ENCODE measurements at places on chromosomes 5 and 9. TPM values are rescaled to one million over a fixed set of nuclear protein-coding genes. Genes with fewer than 3 reads are reported as not detected.

LHX2 gene
- not detected for total RNA-seq

DNA sequence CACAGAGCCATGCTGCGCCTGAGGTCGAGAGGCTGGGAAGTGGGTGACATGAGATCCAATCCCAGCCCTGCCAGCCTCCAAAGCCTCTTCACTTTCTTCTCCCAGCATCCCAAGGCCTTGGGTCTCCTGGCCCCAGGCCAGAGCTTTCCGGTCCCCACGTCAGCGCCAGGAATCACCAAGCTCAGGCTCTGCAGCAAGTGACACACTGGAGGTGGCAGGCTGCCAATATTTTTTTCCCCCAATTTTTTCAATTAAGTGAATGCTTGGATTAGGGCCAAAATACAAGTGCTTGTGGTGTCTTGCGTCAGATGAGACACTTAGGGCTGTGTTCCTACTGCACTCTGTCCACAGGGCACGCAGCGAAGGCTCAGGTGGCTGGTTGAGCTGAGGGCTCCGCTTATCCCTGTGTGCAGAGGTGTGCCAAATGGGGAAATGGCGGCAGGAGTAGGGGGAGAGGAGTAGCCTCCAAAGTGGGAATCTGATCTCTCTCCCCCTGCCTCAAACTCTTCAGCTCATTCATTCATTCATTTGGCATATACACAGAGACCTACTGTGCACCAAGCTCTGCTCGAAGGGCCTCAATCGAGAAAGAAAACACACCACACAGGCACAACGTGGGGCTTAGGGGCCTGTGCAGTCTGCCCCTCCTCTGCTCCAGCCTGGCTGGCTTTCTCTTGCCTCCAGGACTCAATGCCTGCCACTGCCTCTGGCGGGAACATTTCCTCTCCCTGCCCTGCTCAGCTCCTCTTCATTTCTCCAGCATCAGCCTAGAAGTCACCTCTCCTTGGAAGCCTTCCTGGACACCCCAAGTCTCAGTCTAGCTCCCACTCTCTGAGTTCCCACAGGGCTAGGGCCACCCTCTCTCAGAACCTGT, 16.6 kb downstream of the SH3PXD2B start:
- H3K27ac ChIP-seq: peak overlapping the region; percentile 40
- DNase-seq: peak; percentile 95
- H3K4me3 ChIP-seq: no peak overlapping the region

CTXN3 gene
- not detected for total RNA-seq

GRCh38 chr9:132631685-132632084, 38.1 kb downstream of the DDX31 start:
- no peak for DNase-seq
- no peaks in the 10 kb centered on the region for H3K4me1 ChIP-seq
- no peak overlapping the region for H3K27ac ChIP-seq
- no peak overlapping the region for H3K4me3 ChIP-seq
- no peaks in the 10 kb centered on the region for H3K27me3 ChIP-seq

DNA sequence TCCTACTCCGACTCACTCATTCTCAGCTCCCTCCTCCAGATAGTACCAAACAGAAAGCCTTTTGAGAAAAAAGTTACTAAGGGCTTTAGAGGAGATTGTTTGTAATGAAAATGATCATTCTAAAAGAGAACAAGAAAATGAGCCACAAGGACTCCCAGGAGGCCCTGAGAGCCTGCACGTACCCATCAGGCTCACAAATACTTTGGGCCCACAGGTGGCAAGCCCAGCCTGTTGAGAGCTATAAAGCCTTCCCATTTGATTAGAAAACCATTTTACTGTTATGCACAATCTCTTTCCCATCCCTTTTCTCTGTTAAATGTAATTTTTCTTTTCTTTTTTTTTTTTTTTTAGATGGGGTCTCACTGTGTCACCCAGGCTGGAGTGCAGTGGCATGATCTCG, 136.1 kb downstream of the LHFPL2 start:
- DNase-seq: no peak
- peaks cover 4% of the 10 kb centered on the region for H3K36me3 ChIP-seq
- peaks cover 10% of the 10 kb centered on the region for H3K4me1 ChIP-seq
- H3K27ac ChIP-seq: no peak overlapping the region
- no peaks in the 10 kb centered on the region for H3K27me3 ChIP-seq
- H3K4me3 ChIP-seq: no peak overlapping the region

C5orf58 gene
- total RNA-seq: not detected

MAP1B gene
- 263 TPM for total RNA-seq

CCL27 gene
- total RNA-seq: not detected

- H3K27ac ChIP-seq: no peak overlapping the region
- no peaks in the 10 kb centered on the region for H3K36me3 ChIP-seq
- no peak for DNase-seq
- no peak overlapping the region for H3K4me3 ChIP-seq
These were observed 198.0 kb upstream of the MVB12B start for GRCh38 chr9:126128494-126129142.

PARP8 gene
- total RNA-seq: 0.18 TPM

- peak; percentile 21 for DNase-seq
- H3K4me1 ChIP-seq: peaks cover 27% of the 10 kb centered on the region
- H3K27me3 ChIP-seq: no peaks in the 10 kb centered on the region
- H3K4me3 ChIP-seq: no peak overlapping the region
These were observed 366.4 kb upstream of the RIOK2 start for GRCh38 chr5:97549496-97549895.

KCNN2 gene
- 1.3 TPM for total RNA-seq

DNA sequence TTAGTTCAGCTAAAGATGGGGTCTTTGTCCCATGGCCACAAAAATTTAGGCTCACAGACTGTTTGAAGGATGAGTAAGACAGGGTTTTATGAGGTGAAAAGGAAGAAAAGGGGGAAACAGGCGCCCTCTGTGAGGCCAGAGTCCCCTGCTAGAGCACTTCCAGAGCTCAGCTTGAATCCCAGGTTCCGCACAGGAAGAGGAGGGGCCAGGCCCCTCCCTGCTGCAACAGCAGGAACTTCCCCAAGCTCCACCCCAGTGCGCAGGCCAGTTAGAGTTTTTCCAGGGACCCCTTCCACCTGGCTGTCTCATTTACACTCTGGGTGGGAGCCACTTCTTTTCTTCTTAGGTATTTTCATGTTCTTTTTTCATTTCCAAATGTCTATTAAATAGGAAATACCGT, 480.8 kb downstream of the PSAT1 start:
- no peak for DNase-seq
- no peak overlapping the region for H3K27ac ChIP-seq
- no peaks in the 10 kb centered on the region for H3K27me3 ChIP-seq
- H3K4me1 ChIP-seq: no peaks in the 10 kb centered on the region
- H3K36me3 ChIP-seq: no peaks in the 10 kb centered on the region

- H3K4me1 ChIP-seq: no peaks in the 10 kb centered on the region
- H3K27me3 ChIP-seq: no peaks in the 10 kb centered on the region
- H3K36me3 ChIP-seq: no peaks in the 10 kb centered on the region
- H3K4me3 ChIP-seq: no peak overlapping the region
- H3K27ac ChIP-seq: no peak overlapping the region
- no peak for DNase-seq
These were observed 307.7 kb upstream of the TLE4 start for GRCh38 chr9:79264041-79264440.

DNA sequence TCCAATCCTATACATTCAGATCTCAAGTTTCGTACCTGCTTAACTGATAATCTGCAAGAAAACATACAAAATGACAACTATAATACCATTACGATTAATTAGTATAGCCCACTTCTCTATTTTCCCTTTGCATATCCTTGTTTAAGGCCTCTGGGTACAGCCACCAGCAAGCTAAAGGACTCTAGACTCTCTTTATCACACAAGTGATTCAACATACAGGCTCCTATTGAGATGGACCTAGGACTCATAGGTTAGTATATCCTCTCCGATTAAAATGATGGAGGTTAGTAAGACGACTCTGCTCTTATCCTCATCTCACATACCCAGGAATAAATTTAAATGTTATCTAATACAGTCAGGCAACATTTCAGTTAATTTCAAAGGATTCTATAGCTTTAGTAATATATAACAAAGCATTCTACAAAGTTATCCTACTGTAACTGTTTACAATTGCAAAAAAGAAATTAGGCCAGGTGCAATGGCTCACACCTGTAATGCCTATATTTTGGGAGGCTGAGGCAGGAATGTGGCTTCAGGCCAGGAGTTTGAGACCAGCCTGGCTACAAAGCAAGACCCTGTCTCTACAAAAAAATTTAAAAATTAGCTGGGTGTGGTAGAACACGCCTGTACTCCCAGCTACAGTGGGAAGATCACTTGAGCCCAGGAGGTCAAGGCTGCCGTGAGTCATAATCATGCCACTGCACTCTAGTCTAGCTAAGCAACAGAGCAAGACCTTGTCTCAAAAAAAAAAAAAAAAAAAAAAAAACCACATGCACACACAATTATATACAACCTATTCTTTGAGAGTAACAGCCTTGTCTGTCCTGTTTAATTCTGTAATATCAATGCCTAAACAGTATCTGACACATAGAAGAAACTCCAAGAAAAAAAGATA, 15.4 kb downstream of the HAUS6 start:
- no peaks in the 10 kb centered on the region for H3K27me3 ChIP-seq
- no peak for DNase-seq
- no peaks in the 10 kb centered on the region for H3K4me1 ChIP-seq
- H3K27ac ChIP-seq: no peak overlapping the region

DNA sequence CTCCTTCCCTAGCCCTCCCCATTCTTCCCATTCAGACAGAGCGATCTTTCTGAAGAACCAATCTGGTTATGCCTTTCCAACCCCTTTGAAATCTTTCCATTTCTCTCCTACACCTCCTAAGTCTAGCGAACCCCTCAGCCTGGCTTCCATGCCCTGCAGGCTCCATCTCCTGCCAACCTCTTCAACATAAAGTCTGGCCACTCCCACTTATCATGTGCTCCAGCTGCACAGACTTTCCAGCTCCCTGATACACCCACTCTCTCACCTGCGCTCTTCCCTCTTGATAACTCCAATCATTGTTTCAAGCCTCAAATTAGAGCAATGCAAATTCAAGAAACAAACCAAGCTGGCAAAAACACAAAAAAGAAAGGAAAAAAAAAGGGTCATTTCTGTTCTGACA, 3.8 kb upstream of the ORM1 start:
- no peak overlapping the region for H3K4me3 ChIP-seq
- no peaks in the 10 kb centered on the region for H3K36me3 ChIP-seq
- no peaks in the 10 kb centered on the region for H3K27me3 ChIP-seq
- no peak for DNase-seq

PCDHGA6 gene
- 2.9 TPM for total RNA-seq

TICAM2 gene
- 3.5 TPM for total RNA-seq

BNC2 gene
- total RNA-seq: 33.1 TPM

DNA sequence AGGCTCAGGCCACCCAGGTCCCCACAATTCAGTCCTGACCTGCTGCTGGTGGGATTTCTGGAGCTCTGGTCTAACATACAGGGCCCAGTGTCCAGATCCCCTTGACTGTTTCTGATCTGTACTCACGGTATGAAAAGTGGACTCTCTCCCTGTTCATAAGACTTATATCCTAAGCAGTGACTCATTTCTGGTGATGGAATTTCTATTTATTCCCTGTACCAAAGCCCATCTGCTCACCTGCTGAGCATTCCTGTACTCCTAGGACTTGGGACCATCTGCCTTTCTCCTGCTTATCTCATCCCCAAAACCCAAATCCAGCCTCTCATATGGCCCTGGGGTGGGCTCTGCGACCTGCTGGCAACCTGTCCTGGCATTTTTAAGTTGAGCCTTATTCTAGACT, 86.6 kb downstream of the APBA1 start:
- H3K36me3 ChIP-seq: no peaks in the 10 kb centered on the region
- H3K4me3 ChIP-seq: no peak overlapping the region
- no peak overlapping the region for H3K27ac ChIP-seq
- H3K27me3 ChIP-seq: peaks cover 2% of the 10 kb centered on the region
- H3K4me1 ChIP-seq: peaks cover 35% of the 10 kb centered on the region
- no peak for DNase-seq

DNA sequence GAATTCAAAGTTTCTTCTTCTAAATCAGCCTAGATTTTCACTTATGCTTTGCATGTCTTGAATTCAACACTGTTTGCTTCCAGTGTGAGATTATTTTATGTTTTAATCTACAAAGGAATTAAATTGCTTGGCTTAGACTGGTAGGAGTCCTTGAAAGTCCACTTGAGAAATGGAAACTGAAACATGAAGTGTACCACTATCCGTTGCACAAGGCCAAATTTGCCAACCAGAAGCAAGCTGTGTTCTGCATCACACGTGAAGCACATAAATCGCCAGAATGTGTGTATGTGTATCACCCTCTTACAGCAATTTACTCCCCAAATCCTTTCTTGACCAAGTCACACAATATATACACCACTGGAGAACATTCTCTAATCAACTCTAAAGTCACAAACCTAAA, 10.3 kb downstream of the SEMA6A start:
- DNase-seq: no peak
- H3K4me3 ChIP-seq: no peak overlapping the region
- peaks cover 21% of the 10 kb centered on the region for H3K27me3 ChIP-seq

- peak; percentile 80 for DNase-seq
- H3K27ac ChIP-seq: no peak overlapping the region
- H3K4me1 ChIP-seq: peaks cover 43% of the 10 kb centered on the region
- H3K36me3 ChIP-seq: peaks cover 3% of the 10 kb centered on the region
- no peak overlapping the region for H3K4me3 ChIP-seq
These were observed 72.4 kb downstream of the TEK start for GRCh38 chr9:27181381-27181780.

DAB2IP gene
- total RNA-seq: 53.6 TPM

PCDHB12 gene
- 0.18 TPM for total RNA-seq

GRCh38 chr9:98406469-98406868, 151.0 kb upstream of the TBC1D2 start:
- peaks cover 8% of the 10 kb centered on the region for H3K4me1 ChIP-seq
- no peaks in the 10 kb centered on the region for H3K27me3 ChIP-seq
- H3K27ac ChIP-seq: no peak overlapping the region
- no peaks in the 10 kb centered on the region for H3K36me3 ChIP-seq

DNA sequence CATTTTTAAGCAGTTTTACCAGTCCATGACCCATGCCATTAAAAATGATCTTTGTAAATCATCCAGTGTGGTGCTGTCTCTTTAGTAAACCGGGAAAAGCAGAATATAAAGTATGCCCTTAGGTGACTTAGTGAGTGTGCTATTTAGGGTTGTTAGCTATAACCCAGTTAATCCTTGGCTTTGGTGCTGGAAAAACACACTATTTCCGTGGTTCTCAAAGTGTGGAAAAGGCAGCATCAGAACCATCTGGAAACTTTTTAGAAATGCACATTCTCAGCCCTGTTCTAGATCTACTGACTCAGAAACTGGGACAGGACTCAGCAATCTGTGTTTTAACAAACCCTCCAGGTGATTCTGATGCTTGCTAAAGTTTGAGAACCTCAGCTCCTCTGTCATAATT, 123.6 kb upstream of the ZNF608 start:
- H3K27me3 ChIP-seq: no peaks in the 10 kb centered on the region
- no peak overlapping the region for H3K4me3 ChIP-seq

DNA sequence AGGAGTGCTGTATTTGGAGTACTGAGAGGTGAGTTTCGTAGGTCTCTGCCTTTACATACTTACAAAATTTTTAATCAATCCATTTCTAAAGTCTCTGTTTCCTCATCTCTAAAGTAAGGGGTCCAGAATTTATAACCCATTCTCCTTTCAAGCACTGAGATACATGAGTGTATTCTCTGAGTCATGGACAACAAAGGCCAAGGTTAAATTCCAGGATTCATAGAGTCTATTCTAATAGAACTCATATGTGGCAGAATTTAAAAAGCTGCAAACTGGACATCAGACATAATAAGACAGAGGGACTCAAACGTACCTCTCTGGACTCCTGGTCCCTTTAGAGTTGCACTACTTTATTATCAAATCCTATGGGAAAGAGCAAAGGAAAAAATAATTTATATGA, 112.5 kb upstream of the SLIT3 start:
- H3K4me3 ChIP-seq: no peak overlapping the region
- no peaks in the 10 kb centered on the region for H3K36me3 ChIP-seq
- no peaks in the 10 kb centered on the region for H3K4me1 ChIP-seq
- no peak overlapping the region for H3K27ac ChIP-seq
- no peaks in the 10 kb centered on the region for H3K27me3 ChIP-seq
- no peak for DNase-seq
